Right ventricle myocardium superior (tissue), 1 donor: ENCODE measurements at places on chromosomes 7 and 10.

DNA sequence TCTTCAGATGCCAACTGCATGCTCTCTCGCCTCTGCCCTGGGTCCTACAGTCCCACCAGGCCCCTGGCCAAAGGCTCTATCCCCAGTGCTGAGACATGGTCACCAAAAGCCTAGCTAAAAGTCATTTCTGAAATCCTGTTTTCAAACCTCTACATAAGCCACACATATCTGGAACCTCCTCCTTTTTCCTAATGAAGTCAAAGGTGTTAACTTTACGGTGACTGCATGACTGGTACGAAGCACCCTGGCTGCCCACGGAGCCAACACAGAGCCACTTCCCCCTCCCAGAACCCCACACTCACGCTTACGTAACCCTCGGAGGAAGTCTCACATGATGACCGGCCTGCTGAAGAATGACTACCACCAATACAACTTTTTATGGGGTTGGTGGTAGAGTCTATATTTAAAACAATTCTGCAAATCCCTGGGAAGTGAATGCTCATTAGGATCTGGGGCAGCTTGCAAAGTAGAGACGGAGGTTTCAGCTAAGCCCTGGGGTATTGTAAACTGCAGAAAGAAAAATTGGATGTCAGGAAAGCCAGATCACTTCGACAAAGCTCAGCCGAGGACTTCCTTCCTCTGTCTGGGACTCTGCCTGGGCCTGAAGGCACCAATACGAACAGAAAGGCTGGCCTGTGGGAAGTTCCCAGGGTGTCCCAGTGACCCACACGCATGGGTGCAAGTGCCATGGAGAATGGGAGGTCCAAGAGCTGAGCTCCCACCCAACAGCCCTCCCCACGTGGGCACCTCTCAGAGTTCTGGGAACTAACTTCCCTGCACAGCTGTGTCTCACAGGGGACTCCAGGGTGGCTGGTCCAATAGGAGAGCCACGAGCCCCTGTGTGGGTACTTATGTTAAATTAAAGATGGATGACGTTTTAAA, 50.7 kb downstream of the PDGFA start:
- no peak for DNase-seq

GRCh38 chr10:118752409-118752808, 2.4 kb downstream of the CACUL1 start:
- no peak for DNase-seq

DNA sequence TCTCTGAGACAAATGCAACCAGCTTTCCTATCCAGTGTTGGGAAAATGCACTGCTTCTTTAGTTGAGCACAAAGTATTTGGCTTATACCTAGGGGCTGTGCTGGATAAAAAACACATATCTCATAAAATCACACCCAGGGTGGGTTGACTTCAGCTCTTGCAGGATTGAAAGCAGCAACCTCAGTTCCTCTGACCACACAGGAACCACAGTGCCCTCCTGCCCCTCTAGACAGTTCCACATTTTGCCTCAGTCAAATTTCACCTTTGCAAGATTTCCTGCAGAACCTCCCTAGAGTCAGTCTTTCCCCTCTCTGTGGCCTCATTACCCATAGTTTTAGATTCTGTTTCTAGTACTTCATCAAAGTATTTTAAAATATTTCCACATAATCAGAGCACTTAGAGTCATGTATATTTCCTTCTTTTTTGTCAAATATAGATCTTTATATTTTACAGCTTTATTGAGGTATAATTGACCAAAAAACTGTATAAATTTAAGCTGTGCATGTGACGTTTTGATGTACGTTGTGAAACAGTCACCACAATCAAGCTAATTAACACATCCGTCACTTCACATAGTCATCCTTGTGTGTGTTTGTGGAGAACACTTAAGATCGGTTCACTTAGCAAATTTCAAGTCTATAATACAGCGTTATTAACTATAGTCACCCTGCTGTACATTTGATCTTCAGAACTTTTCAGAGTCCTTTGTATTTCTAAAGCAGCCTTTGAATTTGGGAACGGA, 37.0 kb upstream of the EGR2 start:
- no peak for DNase-seq

- no peak for DNase-seq
Observed at GRCh38 chr10:130025811-130026485, 61.9 kb upstream of the EBF3 start.
